ENCODE measurements at places on chromosomes 2 and 18.

DNA sequence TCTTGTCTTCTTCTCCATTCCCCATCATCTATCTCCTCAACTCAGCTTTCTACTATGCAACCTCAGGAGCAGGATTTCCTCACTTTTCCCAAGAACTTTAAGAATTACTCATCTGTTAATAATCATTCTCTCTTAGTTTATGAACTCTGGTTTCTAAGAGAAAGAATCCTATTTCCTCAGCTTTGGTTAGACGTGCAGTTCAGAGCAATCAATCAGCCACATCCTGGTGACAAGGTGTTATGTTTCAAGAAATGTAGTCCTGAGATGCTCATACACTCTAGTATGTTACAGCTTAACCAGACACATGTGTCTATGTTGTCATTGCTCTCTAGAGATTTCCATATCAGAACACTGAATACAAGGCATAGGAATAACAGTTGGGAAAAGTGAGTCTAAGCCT lies 277.9 kb downstream of the MBD2 start:
- DNase-seq = no peak

GRCh38 chr2:150182566-150183235 lies 304.8 kb downstream of the RND3 start:
- DNase-seq = no peak

DNA sequence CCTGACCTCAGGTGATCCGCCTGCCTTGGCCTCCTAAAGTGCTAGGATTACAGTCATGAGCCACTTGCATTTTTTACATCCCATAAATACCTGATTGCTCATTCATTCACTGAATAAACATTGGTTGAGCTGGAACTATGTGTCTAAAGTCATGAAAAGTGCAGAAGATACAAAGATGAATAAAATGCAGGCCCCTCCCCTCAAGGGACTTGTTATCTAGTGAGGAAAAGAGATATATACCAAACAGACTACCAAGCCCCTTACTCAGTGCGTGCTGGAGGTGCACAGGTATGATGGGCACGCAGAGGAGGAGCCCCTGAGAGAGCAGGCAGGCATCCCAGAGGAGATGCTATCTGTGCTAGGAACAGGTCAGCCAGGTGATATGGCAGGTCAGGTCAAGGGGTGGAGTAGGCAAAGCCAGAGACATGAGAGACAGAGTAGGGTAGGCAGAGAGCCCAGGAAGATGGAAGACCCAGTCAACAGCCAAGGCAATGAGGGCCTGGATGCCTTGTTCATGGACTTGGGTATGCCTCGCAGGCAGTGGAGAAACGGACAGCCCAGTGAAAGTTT lies 7.7 kb downstream of the FHL2 start:
- no peak for DNase-seq

DNA sequence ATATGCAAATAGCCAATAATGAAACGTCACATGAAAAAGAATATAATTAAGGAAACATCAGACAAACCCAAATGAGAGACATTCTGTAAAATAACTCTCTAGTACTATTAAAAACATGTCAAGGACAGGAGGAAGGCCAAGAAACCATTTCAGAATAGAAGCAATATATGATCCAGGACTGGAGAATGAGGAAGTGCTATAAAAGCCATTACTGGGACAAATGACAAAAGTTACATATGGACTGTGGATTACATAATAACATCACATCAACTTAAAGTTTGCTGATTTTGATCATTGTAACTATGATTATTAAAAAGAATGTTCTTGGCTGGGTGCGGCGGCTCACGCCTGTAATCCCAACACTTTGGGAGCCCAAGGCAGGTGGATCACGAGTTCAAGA lies 81.3 kb downstream of the CRACDL start:
- DNase-seq = no peak

GRCh38 chr2:138632066-138632620 lies 130.6 kb downstream of the SPOPL start:
- no peak for DNase-seq

- DNase-seq = no peak
These were observed 52.0 kb upstream of the GALNT3 start for GRCh38 chr2:165846056-165846455.

DNA sequence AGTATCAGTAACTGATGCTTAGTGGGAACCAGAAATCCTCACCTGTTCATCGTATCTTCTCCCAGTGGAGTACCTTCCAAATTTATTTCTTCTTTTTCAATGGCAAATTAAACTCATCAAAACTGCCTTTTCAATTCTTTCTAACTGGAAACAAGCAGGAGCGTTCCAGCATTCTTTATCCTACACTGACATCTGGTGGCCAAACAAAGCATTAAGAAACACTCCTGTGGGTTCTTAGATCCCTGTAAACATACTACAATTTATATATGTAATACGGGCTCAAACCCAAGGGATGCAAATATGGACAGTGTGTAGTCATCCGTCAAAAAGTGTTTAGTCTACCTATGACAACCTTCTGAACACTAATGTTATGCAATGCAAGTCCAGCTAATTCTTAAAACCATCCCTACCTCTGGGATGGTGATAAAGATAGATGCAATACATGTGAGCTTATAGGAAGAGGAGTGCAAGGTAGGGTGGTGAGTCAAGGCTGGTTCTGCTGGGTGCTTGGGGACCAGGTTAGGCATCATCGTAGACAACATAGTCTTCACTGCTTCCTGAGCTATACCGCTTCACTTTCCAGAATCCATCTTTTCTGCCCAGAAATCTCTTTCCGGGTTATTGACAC lies 375.0 kb downstream of the CTNNA2 start:
- DNase-seq = no peak

GRCh38 chr2:69387770-69388481 lies 899 bp upstream of the GFPT1 start:
- DNase-seq = no peak

DNA sequence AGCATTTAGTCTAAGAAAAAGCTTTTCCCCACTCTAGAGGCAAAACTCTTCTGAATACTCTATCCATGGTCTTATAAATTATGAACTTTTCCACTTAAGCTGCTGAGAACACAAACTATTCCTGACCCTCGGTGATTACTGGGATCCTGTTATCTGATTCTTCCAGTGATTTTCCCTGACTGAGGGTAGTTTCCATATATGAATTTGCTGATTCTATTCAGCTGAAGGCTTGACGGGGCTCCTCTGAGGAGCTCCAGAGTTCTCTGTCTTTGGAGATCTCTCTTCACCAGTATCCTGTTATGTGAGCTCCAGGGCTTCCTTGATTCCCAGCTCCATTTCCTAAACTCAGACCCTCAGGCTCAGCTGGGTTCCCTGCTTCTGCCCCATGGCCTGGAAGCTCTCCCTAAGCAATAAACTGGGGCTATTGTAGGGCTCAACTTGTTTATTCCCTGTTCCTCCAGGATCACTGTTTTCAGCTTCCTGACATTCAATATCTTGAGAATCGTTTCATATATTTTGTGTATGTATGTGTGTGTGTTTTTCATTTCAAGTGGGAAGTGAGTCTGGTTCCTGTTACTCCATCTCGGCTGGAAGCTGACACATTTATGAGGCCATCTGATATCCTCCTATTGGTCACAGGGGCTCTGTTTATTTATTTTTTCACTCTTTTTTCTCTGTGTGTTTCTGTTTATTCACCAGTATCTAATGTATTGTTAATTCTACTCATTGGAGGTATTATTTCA lies 78.2 kb downstream of the ARHGAP28 start:
- DNase-seq = no peak

GRCh38 chr2:121972203-121972602 lies 216.8 kb downstream of the TSN start:
- DNase-seq = no peak

- DNase-seq = no peak
These were observed 5.4 kb upstream of the SATB2 start for GRCh38 chr2:199462956-199463692.

- DNase-seq = no peak
These were observed 167.9 kb upstream of the SLC39A10 start for GRCh38 chr2:195489101-195489500.

- DNase-seq = no peak
These were observed 15.4 kb upstream of the FAP start for GRCh38 chr2:162258686-162259085.

- DNase-seq = no peak
These were observed 11.6 kb upstream of the RBFA start for GRCh38 chr18:80022613-80023012.

GRCh38 chr2:241064008-241064801 lies 37.9 kb downstream of the MTERF4 start:
- DNase-seq = no peak

- DNase-seq = no peak
These were observed 835.4 kb upstream of the CDH2 start for GRCh38 chr18:29012364-29012763.

DNA sequence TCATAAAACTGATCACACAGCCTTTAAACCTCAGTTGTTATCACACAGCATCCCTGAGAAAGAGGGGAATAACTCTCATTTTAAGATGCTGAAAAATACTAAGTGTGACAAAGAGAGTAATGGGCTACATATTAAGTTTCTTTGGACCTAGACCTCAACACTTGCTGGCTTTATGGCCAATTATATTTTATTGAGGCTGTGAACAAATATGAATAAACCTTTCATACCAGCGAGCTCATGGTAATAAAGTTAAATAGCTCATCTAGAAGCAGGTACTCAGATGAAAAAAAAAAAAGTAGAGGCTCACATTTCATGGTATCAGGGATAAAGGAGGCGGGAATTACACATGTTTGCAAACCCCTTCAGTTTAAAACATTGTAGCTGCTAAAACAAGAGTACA lies 75.7 kb downstream of the DOCK10 start:
- DNase-seq = no peak

- no peak for DNase-seq
These were observed 19.4 kb downstream of the FOSL2 start for GRCh38 chr2:28411956-28412609.

- no peak for DNase-seq
These were observed 47.6 kb downstream of the PDE1A start for GRCh38 chr2:182379241-182379640.

DNA sequence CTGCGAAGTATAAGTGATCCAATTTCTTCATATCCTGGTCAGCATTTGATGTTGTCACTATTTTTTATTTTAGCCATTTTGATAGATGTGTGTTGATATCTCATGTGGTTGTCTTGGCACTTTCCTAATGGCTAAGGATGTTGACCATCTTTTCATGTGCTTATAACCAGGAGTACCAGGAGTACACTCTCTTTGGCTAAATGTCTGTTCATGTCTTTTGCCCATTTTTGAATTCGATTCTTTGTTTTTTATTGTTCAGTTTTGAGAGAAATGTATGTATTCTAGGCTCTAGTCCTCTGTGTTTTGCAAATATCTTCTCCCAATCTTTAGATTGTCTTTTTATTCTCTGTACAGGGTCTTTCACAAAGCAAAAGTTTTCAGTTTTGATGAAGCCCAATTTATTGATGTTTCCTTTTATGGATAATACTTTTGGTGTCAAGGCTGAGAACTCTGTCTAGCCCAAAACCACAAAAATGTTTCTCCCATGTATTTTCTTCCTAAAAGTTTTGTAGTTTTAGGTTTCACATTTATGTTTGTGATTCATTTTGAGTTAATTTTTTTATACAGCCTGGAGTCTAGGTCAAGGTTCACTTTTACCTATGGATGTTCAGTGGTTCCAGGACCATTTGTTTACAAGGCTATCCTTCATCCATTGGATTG lies 65.4 kb downstream of the SDC1 start:
- DNase-seq = no peak

DNA sequence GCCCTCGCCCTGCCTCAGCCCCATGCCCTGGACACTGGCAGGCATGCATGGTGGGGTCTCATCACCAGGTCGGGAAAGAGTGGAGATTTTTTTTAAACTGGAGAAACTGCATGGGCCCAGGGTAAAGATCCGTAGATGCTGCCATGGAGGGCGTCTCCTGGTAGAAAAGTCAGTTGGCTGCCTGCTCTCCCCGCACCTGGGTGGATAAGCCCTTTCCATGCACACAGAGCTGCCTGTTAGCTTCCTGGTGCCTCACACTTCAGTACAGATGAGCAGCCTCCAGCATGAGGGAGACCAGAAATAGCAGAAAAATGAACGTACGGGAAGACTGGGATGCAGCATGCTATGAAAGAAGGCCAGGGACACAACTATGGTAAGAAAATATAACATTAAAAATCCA lies 92.0 kb downstream of the ASAP2 start:
- DNase-seq = no peak

DNA sequence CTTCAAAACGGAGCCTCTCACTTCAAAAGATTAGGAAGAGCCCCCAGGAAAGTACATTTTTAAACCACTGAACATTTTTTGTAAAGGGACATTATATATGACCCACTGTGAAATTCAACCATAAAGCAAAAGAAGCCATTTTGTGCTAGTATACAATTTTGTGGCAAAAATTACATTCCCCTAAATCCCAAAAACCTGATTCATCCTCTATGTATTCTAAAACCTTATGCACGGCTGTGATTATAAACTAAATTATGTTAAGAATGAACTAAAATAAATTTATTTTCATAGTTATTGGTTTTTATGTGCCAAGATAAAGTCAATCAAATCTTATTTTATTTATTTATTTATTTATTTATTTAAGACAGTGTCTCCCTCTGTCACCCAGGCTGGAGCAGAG lies 48.5 kb downstream of the RTN4 start:
- DNase-seq = no peak

- no peak for DNase-seq
These were observed 35.4 kb downstream of the MBP start for GRCh38 chr18:77096936-77097886.

GRCh38 chr2:15732341-15733077 lies 140.8 kb downstream of the DDX1 start:
- no peak for DNase-seq

DNA sequence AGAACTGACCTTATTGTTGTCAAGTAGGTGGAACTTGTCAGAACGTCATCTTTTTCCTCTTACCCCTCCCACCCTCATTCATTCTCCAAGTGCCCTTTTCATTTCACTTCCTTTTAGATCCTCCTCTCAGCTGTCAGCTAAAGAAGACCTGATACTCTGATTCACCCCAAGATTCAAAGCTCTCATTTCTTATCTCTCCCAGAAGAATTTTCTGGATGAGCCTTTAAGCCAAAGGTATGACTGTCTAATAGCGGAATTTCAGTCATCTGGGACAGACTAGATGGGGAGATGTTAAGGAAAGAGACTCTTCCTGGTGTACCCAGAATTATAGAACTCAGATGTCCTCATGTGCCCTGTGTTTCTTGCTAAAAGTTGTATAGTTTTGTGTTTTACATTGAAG lies 53.9 kb downstream of the TCF7L1 start:
- DNase-seq = no peak

GRCh38 chr2:227482638-227483340 lies 10.8 kb downstream of the AGFG1 start:
- no peak for DNase-seq

DNA sequence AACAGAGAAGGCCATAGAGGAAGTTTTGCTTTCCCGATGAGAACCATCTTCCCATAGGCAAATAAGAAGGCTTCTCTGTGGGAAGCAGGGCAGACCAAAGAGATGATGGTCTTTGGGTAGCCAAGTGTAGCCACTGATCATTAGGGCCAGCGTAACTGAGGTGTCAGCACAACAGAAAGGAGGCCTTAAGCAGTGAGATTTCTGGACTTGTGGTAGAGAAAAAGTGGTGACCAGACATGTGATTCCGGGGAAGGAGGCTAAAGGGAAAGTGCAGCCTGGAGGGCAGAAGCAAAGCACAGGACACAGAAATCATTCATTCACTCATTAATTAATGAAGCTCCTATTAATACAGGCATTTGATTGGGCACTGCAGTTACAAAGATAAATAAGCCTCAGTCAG lies 15.4 kb downstream of the EVA1A start:
- DNase-seq = no peak
